ENCODE measurements at places on chromosomes 5 and 9. TPM values are rescaled to one million over a fixed set of nuclear protein-coding genes. Genes with fewer than 3 reads are reported as not detected.

ALDOB gene
- total RNA-seq = not detected

IL3 gene
- total RNA-seq = not detected

LTC4S gene
- 0.71 TPM for total RNA-seq

ZNF483 gene
- 1.8 TPM for total RNA-seq

KCNV2 gene
- not detected for total RNA-seq

ARHGEF28 gene
- total RNA-seq = 134 TPM
